NCI-H2029 (cell line): ENCODE measurements at places on chromosomes 7 and 10.
A peak's percentile ranks its signal among the peaks of the same experiment; 100 is the strongest.

DNA sequence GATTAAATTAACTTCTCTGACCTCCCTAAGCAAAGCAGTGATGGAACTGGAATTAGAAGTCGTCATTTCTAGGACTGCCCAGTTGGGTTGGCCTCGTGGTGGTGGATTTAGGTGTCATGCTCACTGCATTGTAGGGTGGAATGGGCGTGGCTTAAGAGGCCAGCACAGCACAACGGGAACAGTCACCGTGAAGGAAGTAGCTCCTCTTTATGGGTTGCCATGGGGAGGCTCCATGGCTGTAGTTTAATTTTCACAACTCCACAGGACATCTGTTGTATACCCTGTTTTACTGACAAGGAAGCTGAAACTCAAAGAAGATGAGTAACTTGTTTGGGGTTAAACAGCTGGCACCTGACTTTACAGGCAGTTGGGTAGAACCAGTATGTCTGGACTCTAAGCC, 208.3 kb downstream of the CELF2 start:
- no peak for DNase-seq

- no peak for DNase-seq
Observed at GRCh38 chr7:144787127-144787526, 48.7 kb downstream of the TPK1 start.

DNA sequence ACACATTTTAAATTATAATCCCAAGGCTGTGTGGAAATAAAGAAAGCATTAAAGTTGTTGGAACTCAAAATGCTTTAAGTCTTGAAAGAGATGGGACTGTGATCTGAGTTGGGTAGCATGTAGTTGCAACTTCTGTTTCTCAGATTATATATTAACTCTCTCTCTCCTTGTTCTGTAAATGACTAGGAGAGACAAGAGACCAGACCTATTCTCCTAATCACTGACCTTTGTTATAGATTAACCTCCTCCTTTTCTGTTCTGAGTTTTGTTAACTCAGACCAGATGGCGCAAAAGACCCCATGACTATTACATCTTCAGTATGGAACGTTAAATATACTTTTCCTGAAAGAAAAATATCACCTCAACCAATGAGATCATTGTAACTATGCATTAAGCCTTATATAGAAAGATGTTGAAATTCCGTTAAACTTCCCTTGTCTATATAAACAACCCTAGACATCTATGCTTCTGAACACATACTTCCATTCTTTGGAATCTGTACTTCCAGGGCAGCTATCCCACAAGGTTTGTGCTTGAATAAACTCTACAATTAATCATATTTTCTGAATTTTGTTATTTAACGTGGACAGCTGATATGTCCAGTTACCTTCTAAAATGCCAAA, 143.5 kb upstream of the TRIM24 start:
- no peak for DNase-seq

GRCh38 chr7:137998250-137998649, 3.6 kb downstream of the CREB3L2 start:
- DNase-seq: no peak

DNA sequence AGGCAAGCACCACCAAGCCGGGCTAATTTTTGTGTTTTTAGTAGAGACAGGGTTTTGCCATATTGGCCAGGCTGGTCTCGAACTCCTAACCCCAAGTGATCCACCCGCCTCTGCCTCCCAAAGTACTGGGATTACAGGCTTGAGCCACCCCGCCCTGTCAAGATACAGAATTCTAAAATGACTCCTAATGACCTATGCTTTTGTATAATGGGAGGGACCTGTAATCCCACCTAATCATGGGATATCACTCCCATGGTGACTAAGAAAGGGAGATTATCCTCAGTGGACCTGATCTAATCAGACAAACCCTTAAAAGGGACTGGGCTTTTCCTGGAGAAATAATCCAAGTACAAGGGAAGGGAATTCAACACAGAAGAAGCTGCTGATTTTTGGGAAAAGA, 28.8 kb downstream of the SAMD8 start:
- DNase-seq: no peak

DNA sequence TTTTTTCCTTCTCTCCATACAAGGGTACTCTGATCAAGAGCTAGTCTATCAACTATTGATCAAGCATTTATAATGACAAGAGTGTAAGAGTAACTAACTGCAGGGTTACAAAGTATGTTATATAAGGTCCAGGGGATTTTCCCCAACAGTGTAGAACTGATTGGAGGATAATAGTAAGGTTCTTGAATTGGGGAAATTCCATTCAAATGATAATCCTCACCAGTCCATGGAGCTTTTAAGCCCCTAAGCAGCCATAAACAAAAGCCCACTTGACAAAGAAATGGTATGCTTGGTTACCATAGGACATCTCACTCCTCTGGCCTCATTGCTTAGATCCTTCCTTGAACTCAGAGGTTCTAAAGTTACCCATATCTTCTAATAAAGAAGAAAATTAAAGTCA, 8.2 kb downstream of the YME1L1 start:
- DNase-seq: no peak

DNA sequence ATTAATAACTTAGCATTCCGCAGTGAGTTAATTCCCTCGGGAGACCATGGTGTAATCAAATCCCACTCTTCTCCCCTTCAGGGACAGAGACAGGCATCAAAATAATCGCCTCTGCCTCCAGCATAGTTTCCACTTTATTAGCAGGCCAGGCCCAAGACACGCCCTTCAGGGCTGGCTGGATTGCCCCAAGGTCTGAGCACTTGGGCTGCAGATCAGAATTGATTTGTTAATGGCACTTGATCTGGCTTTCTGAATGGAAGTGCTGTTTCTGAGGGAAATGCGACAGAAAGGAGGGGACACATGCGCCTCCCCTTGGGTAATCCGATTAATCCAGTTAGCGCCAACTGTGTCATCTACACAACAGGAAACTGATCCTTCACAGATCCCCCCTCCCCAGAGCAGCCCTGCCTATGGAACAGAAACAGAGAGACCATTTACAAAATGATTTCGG, 15.6 kb downstream of the CHAT start:
- no peak for DNase-seq

- no peak for DNase-seq
Observed at GRCh38 chr10:21298701-21299100, 226.8 kb downstream of the SKIDA1 start.

DNA sequence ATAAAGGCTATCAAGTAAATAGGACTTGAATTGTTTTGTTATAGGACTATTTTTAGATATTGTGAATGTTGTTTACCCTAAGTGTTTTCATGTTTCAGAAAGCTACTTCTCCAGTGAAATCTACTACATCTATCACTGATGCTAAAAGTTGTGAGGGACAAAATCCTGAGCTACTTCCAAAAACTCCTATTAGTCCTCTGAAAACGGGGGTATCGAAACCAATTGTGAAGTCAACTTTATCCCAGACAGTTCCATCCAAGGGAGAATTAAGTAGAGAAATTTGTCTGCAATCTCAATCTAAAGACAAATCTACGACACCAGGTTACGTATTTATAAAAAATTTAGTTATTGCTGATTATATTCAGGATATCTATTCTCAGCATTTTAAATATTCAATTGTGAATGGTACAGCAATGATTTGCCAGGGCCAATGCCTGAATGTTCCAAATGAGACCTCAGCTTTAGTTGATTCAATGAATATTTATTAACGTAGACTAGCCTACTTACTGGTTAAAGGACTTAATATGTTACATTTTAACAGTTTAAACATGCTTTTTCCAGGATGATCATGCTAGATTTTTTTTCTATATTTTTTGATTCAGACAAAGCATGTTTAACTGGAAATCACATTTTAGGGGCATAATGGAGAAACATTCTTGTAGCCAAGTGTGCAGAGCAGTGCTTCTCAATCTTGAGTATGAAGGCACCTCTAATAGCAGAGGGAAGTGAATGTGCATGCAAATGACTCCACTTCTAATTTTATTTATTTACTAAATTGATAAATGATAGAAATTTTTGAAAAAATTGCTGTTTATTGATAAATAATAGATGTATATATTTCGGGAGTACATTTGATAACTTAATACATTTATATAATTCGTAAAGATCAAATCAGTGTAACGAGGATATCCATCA, 18.2 kb downstream of the ANLN start:
- DNase-seq: no peak

- DNase-seq: no peak
Observed at GRCh38 chr7:112031689-112032088, 174.5 kb downstream of the DOCK4 start.

GRCh38 chr7:98991141-98991540, 112.8 kb downstream of the TRRAP start:
- no peak for DNase-seq

DNA sequence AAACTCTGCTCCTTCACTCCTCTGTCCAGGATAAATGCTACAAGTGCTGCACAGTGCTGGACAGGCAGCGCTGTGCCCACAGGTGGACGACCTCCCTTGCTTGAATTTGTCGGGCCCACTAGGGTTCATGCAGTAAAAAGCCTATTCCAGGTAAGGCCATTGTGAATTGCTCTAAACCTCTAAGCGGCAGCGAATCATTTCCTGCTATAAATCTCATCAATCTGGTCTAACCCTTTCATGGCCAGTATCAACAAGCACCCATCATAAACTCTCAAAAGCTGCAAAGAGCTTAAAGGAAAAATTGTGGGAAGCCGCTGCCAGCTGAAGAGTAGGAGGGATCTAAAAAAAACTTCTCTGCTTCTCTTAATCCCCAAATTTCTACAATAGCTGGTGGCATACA, 134.2 kb downstream of the SLC25A13 start:
- DNase-seq: no peak

GRCh38 chr7:110853263-110853662, 237.7 kb upstream of the LRRN3 start:
- DNase-seq: no peak

GRCh38 chr7:39336442-39336841, 229.8 kb upstream of the YAE1 start:
- DNase-seq: no peak

- DNase-seq: no peak
Observed at GRCh38 chr7:136637813-136638212, 230.6 kb upstream of the CHRM2 start.

DNA sequence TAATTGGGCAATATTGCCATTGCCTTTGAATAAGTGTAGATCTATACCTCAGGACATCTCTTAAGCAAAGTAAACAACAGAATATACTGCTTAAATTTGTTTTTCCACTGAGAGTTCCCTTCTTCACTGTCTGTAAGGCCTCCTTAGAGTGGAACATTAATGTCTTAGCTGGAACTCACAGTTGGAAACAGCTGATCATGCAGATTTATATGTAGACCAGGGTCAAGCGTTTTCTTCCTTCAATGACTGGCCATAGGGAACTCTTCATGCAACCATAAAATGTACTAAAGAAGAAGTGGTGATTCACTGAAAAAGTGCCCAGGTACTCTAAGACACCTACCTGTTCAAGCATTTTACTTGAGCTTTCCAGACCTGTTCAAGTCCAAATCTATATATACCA, 18.3 kb upstream of the TBX20 start:
- no peak for DNase-seq

DNA sequence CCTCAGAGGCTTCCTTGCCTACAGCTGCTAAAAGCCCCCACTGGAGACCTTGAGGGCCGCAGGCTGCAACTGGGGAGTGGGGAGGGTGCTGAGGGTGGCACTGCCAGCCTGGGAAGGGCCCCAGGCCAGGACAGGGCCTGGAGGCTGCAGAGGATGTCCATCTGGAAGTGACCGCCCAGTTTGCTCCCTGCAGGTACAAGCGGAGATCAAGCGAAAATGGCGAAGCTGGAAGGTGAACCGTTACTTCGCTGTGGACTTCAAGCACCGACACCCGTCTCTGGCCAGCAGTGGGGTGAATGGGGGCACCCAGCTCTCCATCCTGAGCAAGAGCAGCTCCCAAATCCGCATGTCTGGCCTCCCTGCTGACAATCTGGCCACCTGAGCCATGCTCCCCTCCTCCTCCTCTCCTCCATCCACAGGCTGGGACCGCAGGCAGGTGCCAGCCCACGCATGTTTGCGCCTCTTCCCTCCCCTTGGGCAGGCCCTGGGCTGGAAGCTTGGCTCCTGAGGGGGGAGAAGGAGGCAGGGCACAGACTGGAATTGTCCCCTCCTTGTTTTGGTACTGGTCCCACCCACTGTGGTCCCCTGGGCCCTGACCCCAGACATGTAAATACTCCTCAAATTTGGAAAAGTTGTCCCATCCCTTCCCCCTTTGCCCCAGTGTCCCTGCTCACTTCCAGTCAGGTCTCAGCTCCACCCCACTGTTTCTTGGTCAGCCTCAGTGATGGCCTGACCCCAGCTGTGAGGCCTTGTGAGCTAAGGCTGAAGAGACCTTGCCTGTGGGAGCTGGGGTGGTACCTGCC, 54.4 kb downstream of the ADCYAP1R1 start:
- no peak for DNase-seq

GRCh38 chr7:158649279-158649678, 55.3 kb downstream of the NCAPG2 start:
- no peak for DNase-seq

GRCh38 chr7:98740643-98741042, 123.6 kb downstream of the NPTX2 start:
- DNase-seq: no peak

DNA sequence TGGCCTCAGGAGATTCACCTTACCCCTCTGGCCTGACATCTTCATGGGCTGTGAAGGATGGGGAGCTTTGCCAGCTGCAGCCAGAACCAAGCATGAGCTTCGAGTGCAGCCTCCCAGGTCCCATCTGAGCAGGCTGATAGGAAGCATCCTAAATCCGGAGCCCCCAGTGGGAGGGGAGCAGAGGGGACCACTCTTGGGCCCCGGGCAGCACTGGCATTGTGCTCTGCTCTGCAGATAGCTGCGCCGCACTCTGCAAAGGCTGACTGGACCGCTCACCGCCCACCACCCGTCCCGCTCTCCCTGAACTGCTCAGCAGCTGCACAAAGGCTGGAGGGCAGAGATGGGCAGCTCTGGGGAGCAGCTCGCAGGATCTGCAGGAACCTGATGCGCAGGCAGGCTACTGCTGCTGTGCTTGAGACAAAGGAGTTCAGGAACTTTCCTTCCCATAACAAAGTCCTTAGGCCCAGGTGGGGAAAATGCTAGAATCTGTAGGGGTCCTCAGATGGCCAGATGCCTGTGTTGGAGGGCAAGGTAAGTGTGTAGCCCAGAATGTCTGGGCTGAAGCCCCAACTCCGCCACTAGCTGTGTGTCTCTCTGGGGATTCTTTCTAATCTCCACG, 51.8 kb downstream of the ARHGAP22 start:
- DNase-seq: no peak

GRCh38 chr10:21473135-21473534, 52.3 kb downstream of the SKIDA1 start:
- DNase-seq: no peak

- no peak for DNase-seq
Observed at GRCh38 chr10:48802611-48803071, 118.0 kb downstream of the WDFY4 start.

GRCh38 chr7:158963771-158964241, 107.4 kb downstream of the DYNC2I1 start:
- no peak for DNase-seq

DNA sequence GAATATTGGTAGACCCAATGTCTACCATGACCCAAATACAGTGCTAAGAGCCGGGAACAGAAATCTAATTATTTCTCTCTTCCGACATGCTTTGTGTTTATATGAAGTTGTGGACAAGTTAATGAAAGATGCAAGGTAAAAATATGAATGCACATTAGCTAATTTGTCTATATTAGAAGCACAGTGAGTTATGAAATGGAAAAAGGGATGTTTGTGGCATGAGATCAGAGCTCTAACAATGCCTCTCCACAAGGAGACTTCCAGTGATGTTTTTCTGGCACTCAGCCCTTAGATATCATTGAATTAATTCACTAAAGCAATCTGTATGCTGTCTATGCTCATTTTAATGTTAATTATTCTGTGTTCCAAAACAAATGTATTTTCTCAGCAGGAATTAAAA, 897.2 kb downstream of the CNTNAP2 start:
- peak; percentile 15 for DNase-seq
